Amniotic stem cell (primary cell): ENCODE measurements at places on chromosomes 6 and 20.
A peak's percentile ranks its signal among the peaks of the same experiment; 100 is the strongest.

DNA sequence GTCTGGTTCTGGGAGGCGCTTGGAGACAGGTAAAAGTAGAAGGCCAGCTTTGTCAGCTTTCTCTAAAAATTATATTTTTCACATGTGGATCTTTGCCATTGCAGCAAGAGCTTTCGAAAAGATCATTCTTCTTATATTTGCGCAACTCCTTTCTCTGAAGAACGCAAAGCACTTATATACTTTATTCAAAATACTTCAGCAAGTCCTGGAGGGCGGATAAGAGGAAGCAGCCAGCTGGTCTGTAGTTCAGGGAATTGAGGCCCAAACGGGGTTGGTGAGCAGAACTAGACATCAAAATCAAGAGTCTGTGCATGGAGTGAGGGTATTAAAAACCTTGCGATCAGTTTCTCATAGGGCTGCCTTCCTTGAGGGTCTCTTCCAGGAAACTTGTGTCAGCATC, 182.3 kb downstream of the DTNBP1 start:
- no peak for DNase-seq

DNA sequence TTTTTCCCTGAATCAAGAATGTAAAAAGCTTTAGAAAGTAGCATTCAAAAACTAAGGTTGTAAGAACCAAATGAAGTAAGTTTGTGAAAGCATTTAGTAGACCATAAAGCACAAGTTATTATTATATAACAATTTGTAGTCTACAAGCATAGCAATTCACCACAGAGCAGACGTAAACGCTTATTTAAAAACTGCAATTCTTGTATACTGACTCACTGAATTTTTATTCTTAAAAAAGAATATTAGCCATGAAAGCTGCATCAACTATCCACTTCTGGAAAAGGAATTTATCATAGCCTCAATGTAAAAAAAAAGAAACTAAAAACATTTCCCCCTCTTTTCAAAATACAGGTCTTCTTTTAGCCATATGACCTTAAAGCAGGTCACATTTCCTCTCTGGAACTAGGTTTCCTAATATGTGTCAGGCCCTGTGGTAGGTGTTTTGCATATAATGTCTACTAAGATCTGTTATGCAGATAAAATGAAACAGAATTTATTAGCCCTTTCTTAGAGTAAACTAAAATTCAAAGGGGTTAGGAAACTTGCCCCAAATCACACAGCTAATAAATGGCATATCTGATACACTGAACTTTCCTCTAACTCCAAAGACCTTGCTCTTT, 2.1 kb downstream of the MAP3K7 start:
- no peak for DNase-seq

GRCh38 chr6:143842461-143842901, 657 bp upstream of the LTV1 start:
- no peak for DNase-seq

DNA sequence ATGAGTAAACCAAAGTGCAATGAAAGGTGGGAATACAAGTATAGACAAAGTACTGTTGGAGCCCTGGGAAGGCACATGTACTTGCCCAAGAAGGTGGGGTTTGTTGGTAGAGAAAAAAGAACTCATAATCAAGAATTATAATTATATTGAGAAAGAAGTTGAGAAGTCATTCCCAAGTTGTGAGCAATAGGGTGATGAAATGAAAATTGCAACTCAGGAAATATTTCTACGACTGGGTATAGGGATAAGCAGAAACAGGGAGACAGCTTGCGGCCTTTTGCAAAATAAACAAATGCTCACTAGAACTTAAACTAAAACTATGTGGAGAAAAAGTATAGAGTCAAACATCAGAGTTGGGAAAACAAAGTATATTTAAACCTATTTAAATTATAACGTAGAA, 250.7 kb upstream of the FAM83B start:
- peak; percentile 49 for DNase-seq

- DNase-seq: no peak
These were observed 3.2 kb upstream of the NCR2 start for GRCh38 chr6:41332241-41332640.

- no peak for DNase-seq
These were observed 6.5 kb upstream of the RANBP9 start for GRCh38 chr6:13718123-13718458.

- peak; percentile 65 for DNase-seq
These were observed 10.1 kb downstream of the HFE start for GRCh38 chr6:26097268-26097875.

DNA sequence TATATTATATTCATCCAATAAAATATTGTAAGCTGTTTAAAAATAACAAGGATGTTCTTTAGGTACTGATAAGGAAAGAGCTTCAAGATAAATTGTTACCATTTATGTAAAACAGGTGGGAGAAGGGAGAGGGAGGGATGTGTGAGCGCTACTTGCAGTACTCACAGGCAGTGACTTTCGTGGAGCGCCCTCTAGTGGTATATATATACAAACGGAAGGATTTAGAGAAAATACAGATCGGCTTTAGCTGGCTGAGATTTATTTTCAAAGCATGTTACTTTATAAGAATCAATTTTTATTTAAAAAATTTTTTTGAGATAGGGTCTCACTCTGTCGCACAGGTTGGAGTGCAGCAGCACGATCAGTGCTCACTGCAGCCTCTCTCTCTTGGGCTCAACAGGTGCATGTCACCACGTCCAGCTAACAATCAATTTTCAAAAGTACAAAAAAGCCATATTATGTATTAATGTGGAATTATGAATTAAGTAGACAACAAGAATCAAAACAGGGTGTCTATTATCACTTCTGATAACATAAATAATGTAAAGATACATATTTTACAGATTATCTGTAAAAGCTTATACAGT, 3.3 kb upstream of the MOG start:
- peak; percentile 49 for DNase-seq

GRCh38 chr20:11608736-11609135, 309.0 kb upstream of the BTBD3 start:
- no peak for DNase-seq

- no peak for DNase-seq
These were observed 167.9 kb upstream of the MCHR2 start for GRCh38 chr6:100161782-100162365.

DNA sequence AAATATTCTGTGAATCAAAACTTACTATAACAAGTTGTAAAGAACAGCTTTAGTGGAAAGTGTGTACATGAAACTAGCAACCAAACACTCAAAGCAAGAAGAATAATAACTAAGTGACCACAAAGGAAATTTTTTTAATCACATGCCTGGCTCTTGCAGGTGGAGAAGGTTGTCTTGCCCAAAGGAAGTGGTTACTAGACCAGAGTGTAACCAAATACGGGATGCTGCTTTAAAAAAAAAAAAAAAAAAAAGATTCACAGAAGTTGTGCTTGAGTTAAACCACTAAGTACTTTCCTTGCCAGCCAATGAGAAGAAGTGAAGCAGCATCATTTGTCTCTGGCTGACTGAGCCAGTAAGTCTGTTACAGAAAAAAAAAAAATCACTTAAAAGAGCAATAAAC, 19.1 kb upstream of the HLA-DQB1 start:
- DNase-seq: no peak

DNA sequence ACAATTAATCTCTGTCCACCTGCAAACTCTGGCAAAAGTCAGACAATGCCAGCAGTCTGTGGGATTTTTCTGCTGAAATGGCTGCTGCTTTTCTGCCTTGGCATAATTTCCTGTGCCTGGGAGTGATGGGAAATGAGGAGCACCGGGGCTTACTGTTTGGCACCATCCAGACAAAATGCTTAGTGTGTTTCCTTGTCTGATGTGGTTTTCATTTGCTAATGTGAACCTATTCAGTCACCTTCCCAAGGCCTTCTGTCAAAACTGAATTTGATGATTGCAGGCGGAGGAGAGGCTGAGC, 56.4 kb downstream of the CDH4 start:
- no peak for DNase-seq

- no peak for DNase-seq
These were observed 148.5 kb upstream of the BEND6 start for GRCh38 chr6:56806368-56806767.

GRCh38 chr6:157787080-157787479, 36.0 kb upstream of the SNX9 start:
- no peak for DNase-seq

- peak; percentile 21 for DNase-seq
These were observed 5.9 kb downstream of the TMEM63B start for GRCh38 chr6:44133003-44133931.

DNA sequence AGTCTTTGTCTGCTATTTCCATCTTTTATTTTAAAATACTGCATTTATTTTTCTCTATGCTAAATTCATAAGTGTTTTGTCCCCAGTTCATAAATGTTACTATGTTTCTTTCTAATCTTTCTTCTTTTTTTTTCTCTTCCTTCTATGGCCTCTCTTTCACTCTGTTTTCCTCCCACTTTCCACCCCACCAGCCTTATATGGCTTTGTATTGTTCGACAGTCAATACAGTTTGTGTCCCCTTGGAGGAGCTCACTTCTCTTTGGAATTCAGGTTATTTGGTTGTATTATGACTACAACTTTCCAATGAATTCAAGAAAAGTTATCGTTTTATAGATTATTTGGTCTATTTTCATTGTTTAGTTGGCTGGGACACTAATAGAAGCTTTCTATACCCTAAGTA, 393.5 kb downstream of the NKAIN2 start:
- no peak for DNase-seq

DNA sequence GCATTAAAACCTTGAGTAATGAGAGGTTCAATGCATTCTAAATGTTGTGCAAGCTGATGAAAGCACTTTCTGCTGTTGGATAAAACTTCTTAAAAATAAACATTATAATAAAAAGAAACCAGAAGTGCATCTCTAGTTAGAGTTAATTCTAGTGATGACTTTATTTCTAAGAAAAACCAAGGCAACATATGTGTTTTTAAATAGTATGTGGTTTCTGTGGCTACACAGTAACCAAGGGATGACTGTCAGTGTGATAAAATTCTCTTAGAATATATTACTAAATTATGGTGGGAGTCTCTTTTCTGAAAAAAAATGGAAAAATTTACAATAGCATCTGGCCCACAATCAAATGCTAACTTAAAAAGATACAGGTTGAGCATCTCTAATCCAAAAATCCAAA, 117.0 kb downstream of the ME1 start:
- no peak for DNase-seq

- DNase-seq: no peak
These were observed 51.2 kb downstream of the SLC22A23 start for GRCh38 chr6:3405679-3406078.

- no peak for DNase-seq
These were observed 13.6 kb upstream of the SRSF6 start for GRCh38 chr20:43444107-43444506.

DNA sequence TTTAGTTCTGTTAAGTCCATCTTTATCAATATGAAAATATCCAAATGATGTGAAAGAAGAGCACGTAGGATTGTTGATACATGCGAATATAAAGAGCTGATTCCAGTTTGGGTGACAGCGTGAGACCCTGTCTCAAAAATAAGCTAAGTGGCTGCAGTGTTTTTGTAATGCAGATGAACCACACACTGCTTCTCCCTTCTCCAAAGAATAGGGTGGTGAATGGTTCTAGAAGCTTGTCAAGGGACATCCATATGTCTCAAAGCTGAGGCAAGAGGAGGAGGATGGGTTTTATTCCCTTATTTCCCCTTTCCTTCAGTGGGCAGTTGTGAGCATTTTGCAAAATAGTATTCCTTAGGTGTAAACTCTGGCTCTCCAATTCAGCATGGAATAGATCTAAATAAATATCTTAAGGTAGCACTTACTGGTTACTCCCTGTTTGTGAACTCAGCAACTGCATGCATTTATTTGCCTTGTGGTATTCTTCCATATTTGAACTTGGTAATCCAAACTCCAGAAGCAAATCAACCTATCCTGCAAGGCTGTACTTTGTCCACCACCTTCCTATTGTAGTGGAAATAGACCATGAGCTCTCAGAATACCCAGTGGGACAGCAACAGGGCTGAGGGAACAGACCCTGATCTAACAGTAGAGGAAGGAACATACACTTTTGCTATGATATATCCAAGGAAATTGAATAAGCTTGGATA, 38.0 kb downstream of the XRN2 start:
- DNase-seq: no peak

DNA sequence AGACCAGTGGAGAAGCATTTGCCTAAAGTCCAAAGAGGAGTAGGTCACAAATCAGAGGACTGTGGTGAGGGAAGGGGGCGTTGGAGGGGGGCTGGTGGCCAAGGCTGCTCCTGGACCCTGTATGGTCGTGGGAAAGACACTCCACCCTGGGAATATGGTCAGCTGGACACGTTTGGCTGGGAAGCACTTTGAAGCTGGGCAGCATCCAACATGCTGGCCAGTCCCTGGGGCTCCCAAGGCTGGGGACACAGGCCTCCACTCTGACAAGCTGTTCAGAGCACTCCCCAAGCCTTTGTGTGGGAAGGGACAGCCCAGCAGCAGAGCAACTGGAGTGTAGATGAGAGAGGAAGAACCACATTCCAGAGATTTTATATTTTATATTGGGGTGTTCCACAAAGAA, 203.2 kb downstream of the ANKRD60 start:
- DNase-seq: no peak

- DNase-seq: no peak
These were observed 114.9 kb upstream of the DST start for GRCh38 chr6:56757588-56757984.

DNA sequence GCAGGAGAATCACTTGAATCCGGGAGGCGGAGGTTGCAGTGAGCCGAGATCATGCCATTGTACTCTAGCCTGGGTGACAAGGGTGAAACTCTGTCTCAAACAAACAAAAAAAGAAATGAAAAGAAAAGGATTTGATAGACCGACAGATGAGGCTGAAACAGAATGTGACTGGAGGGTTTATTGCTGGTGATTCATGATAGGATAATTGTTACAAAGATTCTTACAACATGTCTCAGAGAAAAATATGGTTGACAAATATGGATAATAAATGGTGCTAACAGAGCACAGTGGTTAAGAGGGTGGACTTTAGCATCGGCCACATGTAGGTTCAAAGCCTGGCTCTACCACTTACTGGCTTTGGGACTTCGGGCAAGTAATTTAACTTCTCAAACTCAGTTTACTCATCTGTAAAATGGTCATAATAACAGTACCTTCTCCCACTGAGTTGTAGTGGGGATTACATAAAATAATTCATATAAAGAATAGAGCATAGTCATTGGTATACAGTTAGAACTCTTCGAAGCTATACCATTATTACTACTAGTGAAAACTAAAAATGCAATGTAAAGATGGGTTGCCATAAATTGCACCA, 131.9 kb downstream of the MAP3K7 start:
- no peak for DNase-seq

DNA sequence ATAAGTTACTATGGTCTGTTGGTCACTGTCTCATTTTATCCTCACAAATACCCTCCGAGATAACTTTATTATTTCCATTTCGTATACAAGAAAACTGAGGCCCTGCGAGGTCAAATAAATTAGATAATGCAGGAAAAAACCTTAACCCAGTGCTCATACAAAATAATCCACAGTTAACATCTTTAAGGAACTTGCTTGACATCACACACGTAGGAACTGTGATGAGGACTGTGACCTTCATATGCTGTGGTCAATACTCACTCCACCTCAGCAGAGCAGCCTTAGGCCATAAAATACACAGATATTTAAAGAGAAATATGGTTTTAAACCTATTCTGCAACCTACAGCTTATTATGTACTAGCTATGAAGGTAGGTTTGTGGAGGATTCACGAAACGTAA, 34.3 kb downstream of the PRDM1 start:
- DNase-seq: no peak

- no peak for DNase-seq
These were observed 87.8 kb downstream of the L3MBTL3 start for GRCh38 chr6:130105996-130106704.
